ENCODE measurements at places on chromosomes 16 and 17.

- no peak for DNase-seq
Observed at GRCh38 chr17:21007646-21008045, 35.2 kb downstream of the USP22 start.

DNA sequence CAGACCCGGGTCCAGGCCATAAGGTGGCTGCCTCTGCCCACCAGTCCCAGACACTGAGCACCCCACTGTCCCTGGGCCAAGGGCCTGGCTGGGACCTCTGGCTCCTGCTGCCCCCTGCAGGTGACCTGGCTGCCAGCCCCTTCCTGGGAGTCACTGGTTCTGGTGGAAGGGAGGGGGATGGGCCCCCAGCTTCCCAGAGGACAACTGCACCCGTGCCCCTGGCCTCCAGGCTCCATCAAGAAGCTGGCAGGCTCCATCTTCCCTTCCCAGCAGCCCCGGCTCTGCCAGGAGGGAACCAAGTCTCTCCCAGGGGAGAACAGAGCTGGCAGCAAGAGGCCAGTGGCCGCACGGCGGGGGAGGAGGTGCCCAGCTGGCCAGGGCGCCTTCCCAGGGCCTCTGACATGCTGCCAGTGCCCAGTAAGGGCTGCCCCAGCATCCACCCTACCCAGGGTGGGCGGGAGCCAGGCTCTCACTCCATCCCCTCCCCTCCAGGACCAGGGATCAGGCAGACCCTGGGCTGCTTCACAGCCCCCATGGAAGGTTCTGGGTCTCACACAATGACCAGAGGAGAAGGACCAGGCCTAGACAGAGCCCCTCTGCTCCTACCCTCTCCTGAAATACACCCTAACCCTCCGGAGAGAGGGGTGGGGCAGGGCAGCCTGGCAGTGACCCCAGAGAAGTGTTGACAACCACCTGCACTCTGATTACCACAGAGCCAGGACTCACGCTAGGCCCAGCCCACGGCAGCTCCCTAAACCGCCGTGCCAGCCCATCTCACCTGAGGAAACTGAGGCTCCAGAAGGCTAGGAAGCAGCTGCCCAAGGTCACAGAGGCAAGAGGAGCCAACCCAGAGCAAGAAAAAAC, 3.6 kb downstream of the CLUH start:
- no peak for DNase-seq

GRCh38 chr17:53635444-53635843, 187.3 kb upstream of the KIF2B start:
- DNase-seq = no peak

DNA sequence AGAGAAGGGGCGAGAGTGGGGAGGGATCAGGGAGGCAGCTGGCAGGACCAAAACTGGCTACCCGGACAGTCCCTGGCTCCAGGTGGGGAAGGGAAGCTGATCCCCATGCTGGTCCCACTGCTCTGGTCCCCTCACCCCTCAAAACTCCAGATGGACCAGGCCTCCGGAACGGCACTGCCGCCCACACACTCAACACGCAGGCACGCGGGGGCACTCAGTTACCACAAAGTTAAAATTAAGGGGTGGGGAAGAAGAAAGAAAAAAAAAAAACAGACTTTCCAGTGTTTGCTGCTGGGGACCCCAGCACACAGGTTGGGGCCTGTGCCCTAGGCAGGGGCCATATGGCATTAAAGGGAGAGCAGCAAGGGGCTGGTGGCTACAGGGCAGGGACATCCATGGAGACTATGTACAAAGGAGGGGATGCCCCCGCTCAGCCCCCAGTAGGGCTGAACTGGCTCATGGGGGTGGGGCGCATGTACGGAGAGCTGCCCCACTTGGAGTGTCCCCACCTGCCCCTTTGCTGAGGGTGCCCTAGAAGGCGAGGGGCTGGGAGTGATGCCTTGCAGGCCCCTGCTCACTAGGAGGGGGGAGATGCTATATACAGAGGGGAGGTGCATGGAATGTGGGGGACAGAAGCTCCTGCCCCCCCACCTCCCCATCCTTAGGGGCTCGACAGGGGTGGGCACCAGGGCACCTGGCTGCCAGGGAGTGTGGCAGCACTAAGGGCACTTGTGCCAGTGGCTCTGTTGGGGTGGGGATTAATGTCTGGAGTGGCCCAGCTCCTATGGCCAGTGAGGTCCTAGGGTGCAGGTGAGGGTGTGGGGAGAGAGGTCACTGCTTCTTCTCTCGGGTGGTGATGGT, 5.6 kb downstream of the TP53I13 start:
- DNase-seq = no peak

DNA sequence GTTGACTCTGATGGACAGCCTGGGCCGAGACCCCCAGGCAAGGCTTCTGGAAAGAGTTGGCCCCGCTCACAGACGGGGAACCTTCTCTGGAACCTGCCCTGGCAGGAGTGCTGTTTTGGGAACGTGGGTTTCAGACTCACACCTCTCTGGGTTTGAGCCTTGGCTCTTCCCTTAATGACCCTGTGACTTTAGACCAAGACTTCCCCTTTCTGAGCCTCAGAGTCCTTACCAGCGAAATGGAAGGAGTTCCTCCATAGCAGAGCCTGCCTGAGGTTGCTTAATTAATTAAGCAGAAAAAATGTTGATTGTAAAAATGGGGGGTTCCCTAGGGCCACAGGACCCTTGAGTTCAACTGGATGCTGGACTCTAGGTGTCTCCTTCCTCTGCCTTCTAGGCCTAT, 408.2 kb downstream of the SEC14L1 start:
- DNase-seq = no peak

All from foreskin keratinocyte (primary cell).